EH (cell line): ENCODE measurements at places on chromosomes 3 and 15.

DNA sequence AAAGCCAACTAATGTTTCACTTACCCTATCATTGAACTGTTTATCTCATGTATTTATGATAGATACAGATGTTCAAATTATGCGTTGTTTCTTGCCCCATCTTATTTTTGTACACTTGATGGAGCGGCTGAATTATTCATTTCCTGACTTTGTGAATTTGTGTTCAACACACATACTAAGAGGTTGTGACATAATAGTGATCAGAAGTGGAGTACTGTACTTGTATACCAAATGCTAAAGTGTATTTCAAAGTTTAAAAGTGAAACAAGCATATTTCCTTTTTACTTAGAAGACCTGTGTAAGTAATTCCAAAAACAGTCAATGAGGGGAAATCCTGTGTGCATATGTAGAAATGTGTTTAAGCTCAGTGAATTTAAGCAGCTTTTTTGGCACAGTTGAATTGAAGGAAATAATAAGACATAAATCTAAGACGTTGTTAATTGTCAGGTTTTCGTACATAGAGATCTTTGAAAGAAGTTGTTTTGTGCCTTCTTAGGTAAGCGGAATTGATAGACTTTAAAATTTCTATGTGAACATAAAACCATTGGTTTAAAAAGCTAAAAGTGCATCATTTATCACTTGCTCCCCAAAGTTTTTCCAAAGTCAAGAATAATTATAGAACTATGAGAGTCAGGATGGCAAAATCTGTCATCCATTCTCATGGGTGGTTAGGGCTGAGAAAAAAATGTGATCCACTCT, 1.9 kb downstream of the NFKBIZ start:
- no peak for DNase-seq

GRCh38 chr3:46484911-46485778, 12.6 kb upstream of the RTP3 start:
- DNase-seq: no peak

GRCh38 chr3:196273655-196274054, 13.9 kb downstream of the PCYT1A start:
- DNase-seq: no peak

GRCh38 chr3:194928831-194929577, 243.3 kb downstream of the FAM43A start:
- DNase-seq: no peak

DNA sequence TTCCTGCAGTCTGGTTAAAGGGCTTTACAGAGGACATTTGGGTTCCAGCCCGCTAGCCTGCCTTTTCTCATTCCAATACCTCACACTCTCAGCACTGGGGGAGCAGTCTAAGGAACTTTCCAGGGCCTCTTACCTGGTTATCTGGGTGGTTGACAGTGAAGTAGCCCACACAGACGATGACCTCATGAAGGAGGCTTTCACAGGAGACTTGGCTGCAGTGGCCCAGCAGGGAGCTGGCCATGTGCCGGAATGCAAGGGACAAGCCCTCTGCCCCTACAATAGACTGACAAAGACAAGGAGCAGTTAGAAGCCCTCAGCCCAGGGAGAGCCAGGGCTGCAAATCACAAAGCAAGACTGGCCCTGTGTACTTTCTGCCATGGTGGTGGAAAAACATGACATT, 39.5 kb downstream of the ISL2 start:
- DNase-seq: no peak

GRCh38 chr3:183493296-183494045, 62.0 kb downstream of the KLHL6 start:
- DNase-seq: no peak

- peak; percentile 29 for DNase-seq
These were observed 25.8 kb downstream of the FAM98B start for GRCh38 chr15:38479756-38480155.

DNA sequence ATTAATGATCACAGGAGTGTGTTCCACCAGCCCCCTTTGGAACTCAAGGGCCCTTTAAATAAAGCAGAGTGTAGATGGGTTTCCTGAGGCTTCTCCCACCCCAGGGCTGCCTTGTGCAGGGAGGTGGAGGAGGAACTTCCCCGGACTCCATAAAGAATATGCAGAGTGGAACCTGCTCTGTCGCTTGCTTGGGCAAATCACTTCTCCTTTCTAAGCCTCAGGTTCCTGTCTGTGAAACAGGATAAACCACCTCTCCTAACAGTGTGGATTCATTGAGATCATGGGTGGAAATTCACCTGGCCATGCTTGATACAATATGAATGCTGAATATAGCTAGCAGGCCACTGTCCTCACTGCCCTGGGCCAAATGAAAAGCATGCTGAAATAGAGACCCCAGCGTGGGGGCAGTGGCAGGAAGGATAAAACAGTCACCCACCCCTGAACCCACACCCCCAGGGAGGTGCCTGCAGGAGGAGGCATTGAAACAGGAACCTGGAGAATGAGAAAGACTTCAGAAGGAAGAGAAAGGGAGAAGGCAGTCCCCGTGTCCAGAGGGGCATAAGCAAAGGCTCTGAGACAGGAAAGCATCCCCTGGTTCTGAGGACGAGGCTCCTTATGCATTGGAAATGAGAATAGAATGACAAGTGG, 41.1 kb upstream of the CHRNB4 start:
- no peak for DNase-seq

DNA sequence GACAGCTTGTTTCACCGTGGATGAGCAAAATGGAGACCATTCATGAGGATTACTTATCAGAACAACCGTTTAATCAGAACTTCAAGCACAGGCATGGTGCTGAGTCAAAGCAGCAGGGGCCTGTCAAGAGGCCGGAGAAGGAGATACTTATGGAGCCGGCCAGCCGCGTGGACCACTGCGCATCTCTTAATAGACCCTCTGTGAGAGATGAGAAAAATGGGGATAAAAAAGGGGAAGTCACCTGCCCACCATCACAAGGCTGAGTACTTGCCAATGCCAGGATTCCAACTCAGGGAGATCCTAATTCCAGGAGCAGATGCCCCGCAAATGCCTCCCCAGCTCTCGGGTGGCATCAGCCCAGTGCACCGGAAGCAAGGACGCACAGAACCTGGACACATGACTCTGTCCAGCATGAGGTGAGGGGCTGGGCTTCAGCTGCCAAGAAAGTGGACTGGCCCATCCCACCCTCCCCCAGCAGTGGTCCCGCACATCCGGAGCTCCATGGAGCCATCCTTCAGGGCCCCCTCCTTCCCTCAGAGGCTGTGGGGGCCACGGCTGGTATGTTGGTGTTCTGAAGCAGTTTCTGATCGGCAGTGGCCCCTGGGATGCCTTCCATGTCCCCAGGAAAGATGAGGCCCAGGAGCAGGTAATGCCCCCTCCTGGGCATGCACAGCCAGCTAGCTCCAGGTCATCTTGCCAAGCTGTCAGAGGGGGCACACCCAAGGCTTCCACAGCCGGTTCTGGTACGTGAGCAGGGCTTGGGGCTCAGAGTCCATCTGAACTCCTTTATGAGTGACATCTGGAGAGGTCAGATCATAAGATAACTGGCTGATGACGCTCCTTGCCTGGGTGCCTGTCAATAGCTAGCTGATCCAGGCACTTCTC, 143.8 kb downstream of the ATP10A start:
- no peak for DNase-seq

DNA sequence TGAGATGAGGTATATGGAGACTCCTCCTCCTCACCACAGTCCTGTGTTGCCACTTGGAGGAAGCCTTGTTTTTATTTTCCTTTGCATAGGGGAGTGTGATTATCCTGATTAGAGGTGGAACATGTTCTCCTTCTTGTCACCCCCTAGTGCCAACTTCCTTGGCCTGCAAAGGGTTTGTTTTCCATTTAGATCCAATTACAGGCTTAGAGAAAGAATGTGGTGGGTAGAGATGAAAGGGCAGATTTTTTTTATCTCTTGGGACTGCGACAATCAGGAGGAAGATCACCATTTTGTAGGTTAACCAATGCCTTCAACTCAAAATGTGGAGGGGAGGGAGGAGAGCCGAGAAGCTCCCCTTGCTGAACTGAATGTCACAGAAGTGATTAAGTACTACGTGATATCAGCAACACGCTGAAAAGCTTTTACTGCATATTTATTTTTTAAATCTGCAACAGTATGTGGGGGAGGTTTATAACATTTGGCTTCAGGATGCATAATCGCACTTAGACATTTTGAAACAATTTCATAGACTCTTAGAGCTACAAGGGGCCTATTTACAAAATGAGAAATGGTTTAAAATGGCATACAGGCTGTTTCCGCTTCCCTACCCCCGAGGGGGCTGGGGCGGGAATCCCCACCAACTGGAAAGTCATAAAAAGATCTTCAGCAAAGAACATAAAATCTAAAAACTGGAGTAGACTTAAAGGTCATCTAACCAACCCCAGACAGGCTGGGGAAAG, 2.4 kb downstream of the LMCD1 start:
- peak; percentile 46 for DNase-seq

DNA sequence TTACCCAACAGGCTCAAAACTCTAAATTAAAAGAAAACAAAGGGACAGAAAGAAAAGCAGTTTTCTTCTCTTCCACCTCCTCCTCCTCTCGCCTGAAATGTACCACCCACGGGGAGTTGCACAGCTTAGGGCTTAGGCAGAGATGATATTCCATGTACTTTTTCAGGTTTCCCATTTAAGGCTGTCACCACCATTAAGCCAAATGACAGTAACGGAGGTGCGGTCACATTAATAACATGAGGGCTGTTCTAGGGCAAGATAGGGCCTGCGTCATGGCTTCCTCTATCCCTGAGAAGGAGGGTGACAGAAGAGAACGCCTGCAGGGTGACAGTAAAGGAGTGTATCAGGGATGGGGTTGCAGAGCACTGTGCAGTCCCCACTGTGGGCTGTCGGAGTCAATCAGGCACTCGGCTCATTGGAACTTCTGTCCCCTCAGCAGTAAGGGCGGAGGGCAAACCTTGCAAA, 51.7 kb upstream of the TJP1 start:
- no peak for DNase-seq

- no peak for DNase-seq
These were observed 19.4 kb downstream of the RBP1 start for GRCh38 chr3:139519998-139520737.

- DNase-seq: no peak
These were observed 51.5 kb downstream of the RPN1 start for GRCh38 chr3:128598884-128599664.

DNA sequence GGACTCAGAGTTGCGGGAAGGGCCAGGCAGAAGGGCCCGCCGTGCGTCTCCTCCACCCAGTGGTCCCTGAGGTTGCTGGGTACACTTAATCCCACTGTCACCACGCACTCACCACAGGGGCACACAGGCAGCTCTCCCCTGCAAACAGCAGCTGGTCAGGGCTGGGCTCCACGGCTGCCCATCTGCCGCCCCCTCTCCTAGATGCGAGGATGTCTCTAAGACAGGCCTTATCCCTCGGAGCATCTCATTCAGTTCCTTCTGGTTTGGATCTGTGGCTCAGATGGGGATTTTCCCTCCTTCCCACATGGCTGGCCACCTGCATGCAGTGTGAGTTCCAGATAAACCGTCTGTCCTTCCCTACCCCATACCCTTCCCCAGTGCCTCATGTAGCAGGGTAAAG, 26.3 kb downstream of the MRPS11 start:
- no peak for DNase-seq

GRCh38 chr3:72320955-72321303, 527.3 kb downstream of the SHQ1 start:
- no peak for DNase-seq

- DNase-seq: peak; percentile 26
These were observed 217.3 kb downstream of the SUCLG2 start for GRCh38 chr3:67437090-67437489.

GRCh38 chr15:58472221-58472620, 40.4 kb downstream of the LIPC start:
- no peak for DNase-seq

DNA sequence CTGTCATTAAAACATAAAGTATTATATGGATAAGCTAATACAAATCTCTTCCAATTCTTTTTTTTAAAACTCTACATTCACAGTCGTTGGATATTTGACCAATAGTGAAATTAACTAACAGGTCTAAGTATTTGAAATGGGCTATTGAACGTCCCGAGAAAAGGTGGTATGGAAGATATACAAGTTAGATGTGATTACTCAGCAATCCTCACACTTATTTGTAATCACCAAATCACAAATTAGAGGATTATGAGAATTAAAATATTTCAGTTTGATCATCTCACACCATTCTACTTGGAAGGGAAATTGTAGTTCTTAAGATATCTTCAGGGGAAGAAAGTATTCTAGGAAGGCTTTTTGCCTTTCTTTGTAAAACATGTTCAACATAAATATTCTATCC, 60.5 kb downstream of the GAP43 start:
- no peak for DNase-seq

GRCh38 chr3:136819392-136819730, 435 bp downstream of the SLC35G2 start:
- peak; percentile 81 for DNase-seq
